CD4-positive, alpha-beta T cell treated with Interleukin-21 for 1 hour (primary cell): ENCODE measurements at places on chromosomes 12 and 14.

- no peak for DNase-seq
Observed at GRCh38 chr12:15256761-15257160, 35.5 kb upstream of the RERG start.

DNA sequence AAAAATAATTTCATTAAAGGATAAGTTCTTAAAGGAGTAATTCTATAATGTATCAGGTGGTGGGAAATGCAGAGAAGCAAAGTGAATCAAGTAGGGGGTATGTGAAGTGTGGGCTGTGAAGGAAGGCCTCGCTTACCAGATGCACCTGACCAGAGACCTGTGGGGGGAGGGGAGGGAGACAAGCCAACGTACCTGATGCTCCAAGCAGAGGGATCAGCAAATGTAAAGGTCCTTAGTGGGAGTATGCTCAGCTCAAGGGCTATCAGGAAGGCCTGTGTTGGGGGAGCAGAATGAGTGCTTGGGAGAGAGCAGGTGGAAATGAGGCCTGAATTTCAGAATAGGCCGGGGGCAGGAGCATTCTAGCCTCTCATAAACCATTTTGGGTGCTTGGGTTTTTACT, 57.1 kb downstream of the ANO4 start:
- no peak for DNase-seq

- no peak for DNase-seq
Observed at GRCh38 chr14:50745401-50746058, 77.4 kb upstream of the SAV1 start.

DNA sequence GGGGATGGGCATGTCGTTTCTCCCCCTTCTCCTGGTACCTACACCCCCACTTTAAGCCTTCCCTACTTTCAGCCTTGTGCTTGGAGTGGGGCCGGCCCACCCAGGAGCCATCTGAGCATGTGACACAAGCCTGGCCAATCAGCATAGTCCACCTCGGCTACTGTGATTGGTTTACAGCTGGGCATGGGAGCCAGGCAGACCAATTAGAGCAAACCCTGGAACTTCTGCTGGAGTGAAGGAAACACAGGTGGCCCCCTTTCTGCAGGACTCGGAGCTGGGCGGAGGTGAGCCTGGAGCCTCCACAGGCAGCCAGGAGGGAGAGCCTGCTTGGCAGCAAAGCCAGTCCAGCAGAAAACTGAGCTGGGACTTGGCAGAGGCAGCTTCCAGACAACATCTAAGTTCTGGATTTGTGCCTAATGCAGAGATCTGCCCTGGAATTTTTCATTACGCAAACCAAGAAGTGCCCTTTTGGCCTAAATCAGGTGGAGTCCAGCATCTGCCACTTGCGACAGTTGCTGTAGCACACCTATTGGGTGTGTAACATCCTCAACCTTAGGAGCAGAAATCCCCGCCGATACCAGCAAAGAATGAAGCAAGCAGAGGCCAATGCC, 59.5 kb downstream of the SCARB1 start:
- DNase-seq = no peak

DNA sequence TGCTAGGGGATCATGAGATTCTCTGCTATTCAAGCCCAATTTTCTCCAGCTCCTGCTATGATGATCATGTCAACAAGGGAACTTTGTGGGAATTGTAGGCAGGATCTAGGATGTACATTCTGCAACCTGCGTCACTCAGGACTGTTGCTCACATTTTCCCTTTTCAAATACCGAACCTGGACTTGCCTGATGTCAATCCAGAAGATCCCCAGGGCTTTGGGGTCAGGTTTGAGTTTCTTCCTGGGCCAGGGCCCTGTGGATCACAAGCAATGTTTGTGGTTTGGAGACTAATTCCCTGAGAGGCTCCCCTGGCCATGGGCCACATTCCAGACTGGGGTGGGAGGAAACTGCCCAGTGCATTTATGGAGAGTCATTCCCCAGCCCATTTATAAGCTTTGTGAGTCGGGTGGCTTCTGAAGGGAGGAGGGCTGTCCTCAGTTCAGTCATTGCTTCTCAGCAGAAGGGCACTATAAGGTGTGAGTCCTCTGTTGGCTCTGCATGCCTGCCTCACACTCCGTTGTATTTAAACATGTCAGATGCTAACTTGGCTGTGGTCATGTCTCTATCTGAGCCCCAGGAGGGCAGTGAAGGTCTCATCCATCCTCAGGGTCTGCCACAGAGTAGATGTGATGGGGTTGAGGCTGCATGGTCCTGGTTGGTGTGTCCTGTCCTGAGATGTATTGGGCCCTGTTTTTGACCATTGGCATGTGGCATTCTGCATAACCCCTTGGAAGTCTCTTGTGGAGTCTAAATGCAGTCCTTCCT, 6.5 kb downstream of the KRT86 start:
- no peak for DNase-seq

GRCh38 chr12:6215120-6215807, 15.1 kb downstream of the CD9 start:
- no peak for DNase-seq

DNA sequence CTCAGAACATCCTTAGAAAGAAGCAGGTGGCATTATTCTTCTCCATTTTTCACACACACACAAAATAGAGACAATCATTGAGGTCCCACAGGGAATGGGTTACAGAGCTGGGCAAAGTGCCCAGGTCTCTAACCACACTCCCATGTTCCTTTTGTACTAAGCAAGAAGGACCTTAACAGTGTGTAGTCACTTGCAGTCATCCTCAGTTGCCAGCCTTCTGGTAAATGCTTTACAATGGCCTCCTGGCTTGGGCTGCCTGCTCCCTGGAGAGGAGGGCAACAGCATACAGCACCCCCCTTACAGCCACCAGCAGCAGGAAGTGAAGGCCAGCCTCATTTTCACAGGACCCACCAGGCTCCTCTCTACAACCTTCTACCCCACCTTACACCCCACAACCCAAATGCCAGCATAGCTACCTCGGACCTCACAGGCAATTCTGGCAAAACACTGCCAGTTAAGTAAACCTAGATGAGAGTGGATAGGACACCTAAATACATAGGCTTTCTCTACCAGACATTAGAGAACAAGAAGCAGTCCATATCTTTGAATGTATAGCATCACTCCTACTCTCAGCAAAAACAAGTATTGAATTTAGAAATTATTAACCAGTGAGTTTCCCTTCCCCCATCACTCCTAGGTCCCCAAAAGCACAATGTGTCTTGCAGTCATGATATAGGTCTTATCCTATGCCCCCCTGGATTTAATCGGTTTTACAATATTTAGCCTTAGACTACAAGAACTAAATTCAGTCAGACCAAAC, 88.1 kb downstream of the PPP2R5E start:
- DNase-seq = no peak

DNA sequence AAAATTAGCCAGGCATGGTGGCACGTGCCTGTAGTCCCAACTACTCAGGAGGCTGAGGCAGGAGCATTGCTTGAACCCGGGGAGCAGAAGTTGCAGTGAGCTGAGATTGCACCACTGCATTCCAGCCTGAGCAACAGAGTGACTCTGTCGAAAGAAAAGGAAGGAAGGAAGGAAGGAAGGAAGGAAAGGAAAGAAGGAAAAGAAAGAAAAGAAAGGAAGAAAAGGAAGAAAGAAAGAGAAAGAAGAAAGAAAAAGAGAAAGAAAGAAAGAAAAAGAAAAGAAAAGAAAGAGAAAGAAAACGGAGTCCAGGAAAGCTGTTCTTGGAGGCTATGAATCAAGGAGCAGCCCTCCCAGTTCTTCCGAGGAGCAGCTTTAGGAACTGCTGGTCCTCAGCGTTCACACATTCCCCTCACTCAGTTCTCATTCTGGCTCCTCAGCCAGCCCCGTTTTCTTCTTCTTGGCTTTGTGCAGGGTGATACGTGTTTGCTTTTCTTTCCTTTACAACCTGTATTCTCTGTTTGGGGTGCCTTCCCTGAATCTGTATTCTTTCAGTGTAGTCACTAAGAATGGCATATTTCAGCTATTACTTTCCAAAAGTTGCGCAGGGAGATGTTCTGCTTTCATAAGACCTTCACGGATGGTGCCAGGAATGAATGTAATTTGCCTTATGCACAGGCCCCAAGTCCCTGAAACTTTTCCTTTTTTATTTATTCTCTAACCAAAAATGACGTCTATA, 12.2 kb downstream of the FBXL14 start:
- no peak for DNase-seq

DNA sequence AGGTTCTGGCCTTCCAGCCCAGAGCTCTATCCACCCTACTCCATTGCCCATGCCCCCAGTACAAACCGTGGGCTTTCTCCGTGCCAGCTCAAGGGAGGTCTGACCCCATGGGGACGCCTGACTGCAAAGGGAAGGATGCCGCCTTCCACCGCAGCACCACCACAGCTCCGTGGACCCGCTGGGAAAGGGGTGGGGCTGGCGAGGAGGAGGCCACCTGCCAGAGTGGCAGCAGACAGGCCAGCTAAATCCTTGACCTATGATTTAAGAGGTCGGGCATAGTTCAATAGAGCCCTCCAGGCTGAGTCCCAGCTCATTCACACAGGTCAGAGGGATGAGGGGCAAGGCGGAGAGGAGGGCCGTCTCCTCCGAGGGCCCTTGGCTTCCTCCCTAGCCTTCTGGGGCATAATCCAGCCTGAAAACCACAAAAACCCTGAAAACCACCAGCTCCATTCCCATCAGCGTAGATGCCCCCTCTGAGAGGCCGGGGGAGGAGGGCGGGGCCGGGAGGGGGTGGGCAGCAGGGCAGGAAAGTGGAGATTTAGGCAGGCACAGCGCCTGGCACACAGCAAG, 14.9 kb upstream of the FIGNL2 start:
- DNase-seq = no peak

DNA sequence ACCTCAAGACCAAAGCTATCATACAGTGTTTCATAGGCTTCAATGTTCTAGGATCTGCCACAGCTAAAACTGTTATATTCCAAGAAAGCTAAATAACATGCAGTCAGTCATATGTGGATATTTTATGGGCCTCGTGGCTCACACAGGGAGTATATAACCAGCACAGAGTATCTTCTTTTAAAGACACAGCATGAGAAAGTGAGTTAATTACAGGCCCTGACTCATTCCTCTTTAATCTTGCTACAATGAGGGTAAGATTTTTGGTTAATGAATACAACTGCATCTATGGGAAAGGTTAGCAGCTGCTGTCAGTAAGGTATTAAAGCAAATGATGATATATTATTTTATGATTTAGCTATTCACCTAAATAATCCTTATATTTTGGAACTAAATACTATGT, 111.0 kb downstream of the TRAFD1 start:
- no peak for DNase-seq

DNA sequence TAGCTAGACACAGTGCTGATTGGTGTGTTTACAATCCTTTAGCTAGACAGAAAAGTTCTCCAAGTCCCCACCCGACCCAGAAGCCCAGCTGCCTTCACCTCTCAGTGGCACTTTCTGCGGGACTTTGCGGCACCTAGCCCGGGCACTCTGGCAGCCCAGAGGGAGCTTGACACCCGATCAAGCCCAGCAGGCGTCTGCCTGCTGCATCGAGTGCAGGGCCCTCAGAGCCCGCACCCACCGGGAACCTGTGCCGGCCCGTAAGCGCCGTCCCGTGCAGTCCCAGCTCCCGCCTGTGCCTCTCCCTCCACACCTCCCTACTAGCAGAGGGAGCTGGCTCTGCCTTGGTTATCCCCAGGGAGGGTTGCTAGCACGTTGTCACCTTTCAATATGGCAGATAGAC, 631.0 kb upstream of the STXBP6 start:
- DNase-seq = no peak

GRCh38 chr14:38158468-38158867, 49.2 kb upstream of the SSTR1 start:
- DNase-seq = no peak

DNA sequence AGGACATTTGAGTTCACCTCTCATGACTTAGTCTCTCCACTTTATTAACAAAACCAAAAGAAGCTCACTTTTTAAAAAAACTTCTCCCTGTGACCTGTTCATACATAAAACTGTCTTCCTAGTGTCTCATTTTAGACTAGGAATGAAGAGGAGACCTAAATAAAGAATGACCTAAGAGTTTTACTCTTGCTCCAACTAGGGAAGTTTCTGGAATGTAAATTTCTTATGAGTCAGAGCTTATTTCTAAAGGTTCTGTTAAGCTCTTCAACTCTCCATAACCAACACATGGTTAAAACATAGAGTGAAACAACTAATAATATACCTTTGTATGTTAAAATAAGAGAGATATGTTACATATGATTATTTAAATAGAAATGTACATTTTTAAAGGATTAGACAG, 369.8 kb downstream of the EMP1 start:
- no peak for DNase-seq

DNA sequence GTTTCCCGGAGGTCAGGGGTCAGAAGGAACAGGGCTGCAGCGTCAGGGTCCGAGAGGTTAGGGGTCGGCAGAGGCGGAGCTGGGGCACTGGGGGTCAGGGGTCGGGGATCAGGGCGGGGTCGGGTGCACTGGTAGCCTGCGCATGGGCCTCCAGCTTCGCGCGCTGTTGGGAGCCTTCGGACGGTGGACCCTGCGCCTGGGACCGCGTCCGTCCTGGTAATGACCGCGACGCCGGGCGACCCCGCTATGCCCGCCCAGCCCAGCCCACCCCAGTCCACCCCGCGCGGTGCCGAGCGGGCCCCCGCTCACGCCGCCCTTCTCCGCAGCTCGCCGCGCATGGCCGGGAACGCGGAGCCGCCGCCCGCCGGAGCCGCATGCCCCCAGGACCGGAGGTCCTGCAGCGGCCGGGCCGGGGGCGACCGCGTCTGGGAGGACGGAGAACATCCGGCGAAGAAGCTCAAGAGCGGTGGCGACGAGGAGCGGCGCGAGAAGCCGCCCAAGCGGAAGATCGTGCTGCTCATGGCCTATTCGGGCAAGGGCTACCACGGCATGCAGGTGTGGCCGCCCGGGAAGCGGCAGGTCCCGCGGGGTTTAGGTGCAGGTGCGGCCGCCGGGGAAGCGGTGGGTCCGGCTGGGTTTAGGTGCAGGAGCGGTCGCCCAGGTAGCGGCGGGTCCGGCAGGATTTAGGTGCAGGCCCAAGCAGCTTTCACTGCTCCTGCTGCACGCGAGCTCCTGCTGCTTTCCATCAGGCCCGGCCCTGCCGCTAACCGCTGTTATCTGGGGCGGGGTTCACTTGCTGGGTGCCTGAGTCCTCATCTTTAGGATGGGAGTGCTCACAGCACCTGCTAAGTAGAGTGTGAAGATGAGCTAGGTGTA, 743 bp downstream of the PUS1 start:
- DNase-seq = peak; percentile 31

GRCh38 chr12:22083167-22083566, 37.1 kb downstream of the CMAS start:
- peak; percentile 67 for DNase-seq

- no peak for DNase-seq
Observed at GRCh38 chr14:74655599-74656395, 43.8 kb upstream of the LTBP2 start.

GRCh38 chr14:63477556-63477955, 65.6 kb downstream of the PPP2R5E start:
- DNase-seq = no peak

GRCh38 chr14:72856530-72857266, 37.2 kb downstream of the DPF3 start:
- DNase-seq = no peak
